Suppressor macrophage treated with lipopolysaccharide for 1 hour (primary cell): ENCODE measurements at places on chromosomes 7 and 10.
A peak's percentile ranks its signal among the peaks of the same experiment; 100 is the strongest.

DNA sequence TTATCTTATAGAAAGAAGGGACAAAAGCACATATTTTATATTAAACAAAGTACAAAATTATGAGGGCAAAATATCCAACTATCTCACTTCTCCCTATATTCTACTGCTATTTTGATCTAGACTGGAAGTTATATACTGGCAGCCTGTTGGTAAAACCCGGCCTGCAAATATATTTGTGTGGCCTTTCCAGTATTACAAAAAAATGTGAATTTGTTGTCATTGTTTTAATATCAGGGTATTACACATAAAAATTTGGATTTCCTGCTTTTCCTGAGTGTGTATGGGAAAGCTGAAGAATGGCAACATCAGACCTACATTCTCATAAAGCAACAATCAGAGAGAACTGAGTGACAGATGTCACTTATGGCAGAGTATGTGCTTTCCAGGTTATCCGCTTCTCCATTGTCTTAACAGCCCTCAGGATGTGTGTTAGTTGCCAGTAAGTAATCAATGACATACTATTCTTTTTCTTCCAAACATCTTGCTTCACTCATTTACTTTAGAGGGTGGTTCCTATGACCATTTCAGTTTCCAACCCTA is 7.3 kb downstream of the SYPL1 start:
- DNase-seq = peak; percentile 66

- no peak for DNase-seq
These were observed 180.0 kb downstream of the BTAF1 start for GRCh38 chr10:92103376-92104090.

DNA sequence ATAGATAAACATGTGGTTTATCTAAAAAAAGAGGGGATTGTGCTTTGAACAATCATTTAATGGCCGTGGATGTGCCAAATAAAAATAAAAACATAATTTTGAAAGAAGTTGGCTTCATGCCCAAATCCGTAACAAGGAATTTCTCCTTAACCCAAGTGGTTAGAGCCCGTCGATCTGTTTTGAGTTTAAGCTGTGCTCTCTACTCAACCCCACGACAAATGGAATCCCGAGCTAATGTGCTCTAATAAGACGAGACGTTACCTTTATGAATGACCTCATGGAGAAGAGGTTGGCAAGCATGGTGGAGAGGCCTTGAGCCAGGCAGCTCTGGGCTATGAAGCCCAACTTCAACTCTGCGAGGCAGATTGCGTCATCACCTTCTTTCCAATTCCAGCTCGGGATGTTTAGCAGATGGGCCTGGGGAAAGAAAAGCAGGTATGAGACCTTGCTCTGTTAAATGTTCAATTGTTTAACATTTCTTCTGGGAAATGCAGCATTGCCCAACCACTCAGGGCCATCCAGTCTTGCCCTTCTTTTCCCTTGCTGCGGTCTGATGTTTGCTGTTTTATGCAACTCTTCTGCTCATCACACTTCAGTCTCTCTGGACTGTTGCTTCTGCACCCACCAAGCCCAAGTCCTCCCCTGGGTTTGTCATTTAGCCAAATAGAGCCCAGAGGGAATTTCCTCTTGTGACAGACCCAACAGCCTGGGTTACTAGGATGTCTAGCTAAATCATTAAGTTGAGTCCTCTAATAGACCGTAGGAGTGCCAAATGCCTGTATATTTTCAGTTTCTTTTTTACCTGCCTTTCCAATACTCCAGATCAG is 564.6 kb downstream of the KCNMA1 start:
- DNase-seq = no peak

- no peak for DNase-seq
These were observed 2.6 kb upstream of the CAMK2G start for GRCh38 chr10:73876971-73877370.

DNA sequence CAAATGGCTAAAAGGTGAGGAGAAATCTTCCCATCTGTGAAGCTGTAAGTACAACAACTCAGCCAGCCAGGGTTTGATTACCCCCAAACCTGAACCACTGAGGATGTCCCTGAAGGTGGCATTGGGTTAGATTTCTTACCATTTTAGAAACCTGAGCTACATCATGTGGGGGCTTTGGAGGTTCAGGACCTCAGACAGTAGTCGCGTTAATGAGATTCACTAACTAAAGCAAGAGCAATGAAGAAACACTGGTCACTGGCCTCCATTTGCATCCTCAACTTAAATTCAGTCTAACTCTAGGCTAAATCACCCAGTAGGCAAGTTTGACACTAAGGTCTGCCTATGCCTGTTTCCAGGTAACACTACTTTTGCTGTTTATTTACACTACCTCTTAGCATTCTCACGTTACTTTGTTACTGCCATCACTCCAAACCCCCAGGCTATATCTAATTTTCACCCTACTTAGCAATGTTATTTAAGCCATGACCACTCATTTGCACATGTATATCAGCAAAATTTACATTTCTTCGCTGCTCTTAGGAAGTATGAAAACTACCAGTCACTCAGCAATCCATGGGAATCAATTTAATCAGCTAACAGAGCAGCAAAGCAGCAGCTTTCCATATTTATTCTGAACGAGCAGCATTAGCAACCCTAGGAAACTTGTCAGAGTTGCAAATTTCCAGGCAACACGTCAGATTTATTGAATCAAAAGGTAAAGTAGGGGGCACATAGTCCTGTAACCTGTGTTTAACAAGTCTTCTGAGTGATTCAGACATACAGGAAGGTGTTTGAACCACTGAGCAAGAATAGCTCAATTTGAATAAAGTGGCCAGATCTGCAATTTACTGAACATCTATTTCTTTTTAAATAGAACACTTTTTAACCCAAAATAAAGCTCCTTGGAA is 788.4 kb upstream of the SORCS1 start:
- DNase-seq = no peak

DNA sequence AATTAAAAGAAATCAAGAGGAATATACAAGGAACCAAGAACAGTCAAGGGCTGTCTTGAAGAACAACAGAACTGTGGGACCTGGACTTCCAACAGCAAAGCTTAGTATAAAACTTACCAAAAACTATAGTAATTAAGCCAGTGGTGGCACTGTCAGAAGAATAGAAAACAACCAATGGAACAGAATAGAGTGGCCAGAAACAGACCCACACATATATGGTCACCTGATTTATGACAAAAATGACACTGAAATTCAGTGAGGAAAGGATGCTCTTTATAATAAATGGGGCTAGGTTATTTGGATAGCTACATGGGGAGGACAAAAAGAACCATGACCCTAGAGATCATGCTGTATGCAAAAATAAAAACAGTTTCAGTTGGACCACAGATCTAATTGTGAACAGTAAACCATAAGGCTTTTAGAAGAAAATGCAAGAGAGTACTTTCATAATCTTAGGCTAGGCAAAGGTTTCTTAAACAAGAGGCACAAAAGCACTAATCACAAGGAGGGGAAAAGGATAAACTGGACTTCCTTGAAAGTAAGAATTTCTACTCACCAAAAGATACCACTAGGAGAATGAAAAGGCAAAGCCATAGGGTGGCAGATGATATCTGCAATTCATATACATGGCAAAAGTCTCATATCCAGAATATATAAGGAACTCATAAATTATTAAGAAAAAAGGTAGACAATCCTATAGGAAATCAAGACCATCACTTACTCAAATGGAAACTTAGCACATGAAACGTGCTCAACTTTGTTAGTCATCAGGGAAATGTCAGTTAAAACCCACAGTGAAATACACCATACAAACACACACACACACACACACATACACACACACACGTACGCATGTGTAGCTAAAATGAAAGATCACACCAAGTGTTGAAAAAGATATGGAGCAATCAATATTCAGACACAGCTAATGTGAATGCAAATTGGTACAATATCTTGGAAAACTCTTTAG is 20.8 kb downstream of the HYCC1 start:
- DNase-seq = peak; percentile 37

- no peak for DNase-seq
These were observed 224.5 kb downstream of the ZMYND11 start for GRCh38 chr10:359762-360161.
